Glomerular endothelial cell (primary cell): ENCODE measurements at places on chromosomes 6 and 20.
A peak's percentile ranks its signal among the peaks of the same experiment; 100 is the strongest.

DNA sequence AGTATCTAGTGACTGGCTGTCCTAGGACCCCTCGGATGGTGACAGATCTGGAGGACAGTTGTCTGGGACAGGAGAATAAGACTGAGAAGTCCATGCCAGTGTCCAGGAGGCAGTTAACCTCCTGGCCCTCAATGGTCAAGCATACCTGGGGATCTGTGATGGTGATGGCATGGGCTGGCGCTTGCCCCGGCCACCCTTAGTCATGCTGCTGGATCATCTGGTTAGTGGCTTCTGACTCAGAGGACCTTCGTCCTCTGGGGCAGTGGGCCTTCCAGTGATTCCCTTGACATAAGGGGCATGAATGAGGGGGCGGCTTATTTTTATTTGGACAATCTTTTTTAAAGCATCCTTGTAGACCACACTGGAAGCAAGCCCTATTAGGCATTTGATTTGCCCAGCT, 24.0 kb upstream of the SF3B5 start:
- no peak for DNase-seq

DNA sequence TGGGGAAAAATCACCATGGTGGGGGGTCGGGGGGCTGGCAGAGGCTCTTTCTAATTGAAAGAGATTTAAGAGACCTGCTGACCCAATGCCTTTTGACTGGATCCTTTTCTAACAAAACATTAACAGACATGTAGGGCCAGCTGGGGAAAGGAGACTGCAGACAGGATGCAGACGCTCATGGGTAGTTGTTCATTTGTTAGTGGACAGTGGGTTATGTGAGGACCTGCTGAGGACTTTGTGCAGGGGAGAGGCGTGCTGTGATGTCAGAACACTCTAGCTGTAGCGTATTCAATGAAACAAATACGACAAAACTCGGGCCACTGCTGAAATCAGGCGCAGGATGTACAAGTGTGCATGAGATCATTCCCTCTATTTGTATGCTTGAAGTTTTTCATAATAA, 1.2 kb downstream of the IP6K3 start:
- no peak for DNase-seq

DNA sequence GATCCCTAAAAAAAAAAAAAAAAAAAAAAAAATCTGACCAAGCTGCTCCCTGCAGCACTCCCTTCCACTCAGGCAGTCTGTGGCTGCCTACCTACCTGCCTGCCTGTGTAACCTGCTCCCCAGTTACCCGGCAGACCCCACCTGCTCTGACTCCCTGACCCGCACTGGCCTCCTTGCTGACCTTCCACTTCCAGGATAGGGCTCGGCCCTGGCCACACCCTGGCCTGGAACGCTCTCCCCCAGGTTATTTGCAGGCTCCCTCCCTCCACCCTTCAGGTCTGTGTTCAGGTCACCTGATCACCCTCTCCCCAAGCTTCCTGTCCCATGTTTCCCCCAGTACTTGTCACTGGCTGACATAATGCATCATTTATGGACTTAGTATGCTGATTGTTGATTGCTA, 134.3 kb downstream of the SLC23A2 start:
- no peak for DNase-seq

- no peak for DNase-seq
Measured at GRCh38 chr20:13220194-13220903, 725 bp upstream of the ISM1 start.

GRCh38 chr20:62066339-62066982, 780 bp upstream of the TAF4 start:
- peak; percentile 16 for DNase-seq

DNA sequence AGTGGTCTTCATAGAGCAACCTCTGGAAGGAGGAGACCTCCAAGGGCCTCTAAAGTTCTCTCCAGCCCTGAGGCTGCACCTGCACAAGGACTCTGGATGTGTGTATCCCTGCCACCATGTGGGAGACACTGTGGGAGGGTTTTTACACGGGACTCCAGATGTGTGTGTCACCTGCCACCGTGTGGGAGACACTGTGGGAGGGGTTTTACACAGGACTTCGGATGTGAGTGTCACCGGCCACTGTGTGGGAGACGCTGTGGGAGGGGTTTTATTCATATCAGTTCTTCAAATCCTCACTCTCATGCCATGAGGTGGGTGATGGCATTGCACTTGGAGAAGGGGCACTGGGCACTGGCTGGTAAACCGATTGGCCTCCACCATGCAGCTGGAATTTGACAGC, 90.2 kb upstream of the SSTR4 start:
- no peak for DNase-seq

DNA sequence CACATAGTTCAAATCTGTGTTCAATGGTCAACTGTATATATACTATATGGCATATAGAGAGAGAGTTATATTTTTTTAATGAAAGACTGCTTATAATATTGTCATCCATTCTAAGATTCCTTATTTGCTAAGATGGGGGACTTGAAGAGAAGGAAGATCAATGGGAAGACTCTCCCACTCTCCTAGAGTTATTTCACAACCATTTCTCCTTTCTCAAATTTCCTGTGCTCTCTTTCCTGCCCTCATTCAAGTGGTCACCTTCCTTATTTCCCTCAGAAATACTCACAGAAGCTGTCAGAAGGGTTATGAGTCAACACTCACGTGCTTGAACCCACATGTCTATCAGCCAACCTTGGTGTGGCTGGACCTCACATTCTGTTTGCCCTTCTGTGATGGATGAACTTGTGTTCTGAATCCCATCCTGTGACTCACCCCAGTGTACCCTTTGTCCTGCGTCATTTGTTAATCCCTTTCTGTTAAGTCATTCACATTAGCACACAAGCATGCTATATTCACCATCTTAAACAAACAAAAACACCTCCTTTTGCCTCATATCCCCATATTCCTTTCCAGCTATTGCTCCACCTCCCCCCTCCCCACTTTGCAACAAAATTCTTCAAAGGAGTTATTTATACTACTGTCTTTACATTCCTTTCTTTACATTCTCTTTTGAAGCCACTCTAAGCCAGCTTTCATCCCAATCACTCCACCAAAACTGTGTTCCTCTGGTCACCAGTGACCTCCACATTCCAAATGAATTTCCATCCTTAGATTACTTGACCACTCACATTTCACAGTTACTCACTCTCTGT, 279.3 kb upstream of the TCF21 start:
- DNase-seq, result peak; percentile 94

- no peak for DNase-seq
Measured at GRCh38 chr6:166862287-166862977, 93.9 kb downstream of the RNASET2 start.
